ENCODE measurements at places on chromosomes 2 and 18.

DNA sequence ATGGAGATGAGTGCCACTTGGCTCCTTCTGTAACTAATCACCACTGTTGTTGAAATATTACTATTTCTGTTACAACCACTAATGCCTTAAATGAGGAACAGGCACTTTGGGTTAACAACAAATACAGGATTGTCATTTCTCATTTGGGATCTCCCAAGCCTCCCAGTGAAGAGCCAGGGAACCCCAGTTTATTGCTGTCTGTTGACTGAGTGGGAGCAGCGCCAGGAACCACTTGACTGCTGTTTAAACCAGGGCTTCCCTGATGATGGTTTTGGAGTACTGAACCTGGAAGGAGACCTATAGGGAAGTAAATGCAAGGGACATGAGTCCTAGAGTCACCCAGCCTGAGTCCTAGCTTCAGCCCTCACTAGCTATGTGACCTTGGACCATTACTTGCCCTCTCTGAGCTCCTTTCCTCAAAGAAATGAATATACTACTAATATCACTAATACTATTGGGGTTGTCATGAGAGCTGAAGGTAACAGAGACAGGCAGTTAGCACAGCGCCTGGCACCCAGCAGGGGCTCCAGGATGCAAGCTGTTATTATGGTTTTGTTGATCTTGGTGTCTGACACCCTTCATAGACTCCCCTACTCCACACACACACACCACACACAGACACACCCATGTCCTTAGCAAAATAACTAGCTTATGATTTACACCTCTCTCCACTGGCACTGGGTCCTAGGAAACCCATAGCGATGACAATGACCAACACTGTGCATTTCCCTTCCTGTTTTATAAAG, 104.2 kb upstream of the FZD7 start:
- no peak for DNase-seq

- DNase-seq = no peak
Measured at GRCh38 chr18:49064889-49065288, 114.1 kb upstream of the SMAD7 start.

- DNase-seq = no peak
Measured at GRCh38 chr2:190079160-190079559, 16.6 kb upstream of the MSTN start.

DNA sequence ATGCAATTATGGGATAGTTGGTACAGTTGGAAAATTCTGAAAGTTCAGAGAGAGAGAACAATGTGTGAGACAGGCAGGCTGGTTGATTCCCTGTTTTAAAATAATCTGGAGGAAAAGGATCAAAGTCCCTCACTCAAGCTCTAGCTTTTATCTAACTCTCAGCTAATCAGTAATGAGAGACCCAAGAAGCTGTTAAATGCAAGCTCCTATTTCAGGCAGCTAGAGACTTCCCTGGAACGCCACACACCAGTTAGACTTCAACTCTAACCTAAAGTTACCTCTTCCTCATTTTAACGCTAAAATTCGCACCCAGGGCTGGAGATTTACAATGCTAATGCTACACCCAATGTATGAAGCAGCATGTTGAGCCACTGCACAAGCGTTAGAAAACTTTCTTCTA, 243.1 kb downstream of the EN1 start:
- no peak for DNase-seq

DNA sequence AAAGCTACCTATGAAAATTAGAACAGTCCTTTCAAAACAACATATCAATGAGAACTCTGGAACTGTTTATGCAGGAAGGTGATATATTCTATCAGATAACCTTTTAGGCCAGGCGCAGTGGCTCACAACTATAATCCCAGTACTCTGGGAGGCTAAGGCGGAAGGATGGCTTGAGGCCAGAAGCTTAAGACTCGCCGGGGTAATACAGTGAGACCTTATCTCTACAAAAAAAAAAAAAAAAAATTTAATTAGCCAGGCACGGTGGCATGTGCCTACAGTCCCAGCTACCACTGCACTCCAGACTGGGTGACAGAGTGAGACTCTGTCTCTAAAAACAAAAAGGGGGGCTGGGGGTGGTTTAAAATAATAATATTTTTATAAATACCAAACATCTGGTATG, 77.9 kb downstream of the OSBPL1A start:
- no peak for DNase-seq

DNA sequence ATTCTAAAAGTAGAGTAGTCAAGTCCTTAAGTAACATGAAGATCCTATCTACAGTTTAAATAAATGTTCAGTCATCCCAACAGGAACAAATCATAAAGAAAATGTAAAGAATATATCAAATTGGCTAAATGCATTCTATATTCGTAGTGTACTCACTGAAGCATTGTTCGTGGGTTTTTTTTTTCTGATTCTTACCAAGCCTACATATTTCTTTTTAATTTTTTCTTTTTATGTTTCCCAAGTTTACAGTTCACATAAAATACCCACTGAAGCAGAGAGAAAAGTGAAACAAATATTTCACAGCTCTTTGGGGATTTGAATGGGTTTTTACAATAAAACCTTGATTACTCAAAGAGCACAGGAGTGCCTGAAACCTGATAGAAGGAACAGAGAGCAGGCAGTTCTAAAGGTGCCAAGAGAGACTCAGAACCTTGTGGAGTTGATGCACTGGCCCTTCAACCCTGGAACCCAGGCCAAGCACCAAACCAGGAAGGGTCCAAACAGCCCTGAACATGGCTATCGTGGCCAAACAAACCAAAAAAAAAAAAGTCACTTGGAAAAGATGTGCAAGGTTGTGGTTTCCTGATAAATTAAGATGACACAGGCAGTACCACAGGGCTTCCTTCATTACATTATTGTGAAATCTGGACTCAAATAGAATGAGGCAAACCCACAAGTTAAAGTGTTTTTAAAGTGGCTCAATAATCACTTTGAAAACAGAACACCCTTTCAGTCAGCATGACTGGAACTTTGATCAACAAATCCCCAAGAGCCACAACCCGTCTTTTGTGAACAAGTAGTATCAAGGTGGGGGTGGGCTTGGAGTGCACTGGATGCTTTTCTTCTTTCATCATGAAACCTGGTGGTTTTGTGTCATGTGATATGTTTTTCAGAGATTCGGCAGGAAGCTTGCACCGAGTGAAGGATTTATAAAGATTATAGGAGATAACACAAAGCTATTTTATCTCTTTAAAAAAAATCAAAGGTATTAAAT, 245.0 kb upstream of the FN1 start:
- no peak for DNase-seq

GRCh38 chr2:45191976-45192375, 182.7 kb upstream of the SIX2 start:
- DNase-seq = no peak

DNA sequence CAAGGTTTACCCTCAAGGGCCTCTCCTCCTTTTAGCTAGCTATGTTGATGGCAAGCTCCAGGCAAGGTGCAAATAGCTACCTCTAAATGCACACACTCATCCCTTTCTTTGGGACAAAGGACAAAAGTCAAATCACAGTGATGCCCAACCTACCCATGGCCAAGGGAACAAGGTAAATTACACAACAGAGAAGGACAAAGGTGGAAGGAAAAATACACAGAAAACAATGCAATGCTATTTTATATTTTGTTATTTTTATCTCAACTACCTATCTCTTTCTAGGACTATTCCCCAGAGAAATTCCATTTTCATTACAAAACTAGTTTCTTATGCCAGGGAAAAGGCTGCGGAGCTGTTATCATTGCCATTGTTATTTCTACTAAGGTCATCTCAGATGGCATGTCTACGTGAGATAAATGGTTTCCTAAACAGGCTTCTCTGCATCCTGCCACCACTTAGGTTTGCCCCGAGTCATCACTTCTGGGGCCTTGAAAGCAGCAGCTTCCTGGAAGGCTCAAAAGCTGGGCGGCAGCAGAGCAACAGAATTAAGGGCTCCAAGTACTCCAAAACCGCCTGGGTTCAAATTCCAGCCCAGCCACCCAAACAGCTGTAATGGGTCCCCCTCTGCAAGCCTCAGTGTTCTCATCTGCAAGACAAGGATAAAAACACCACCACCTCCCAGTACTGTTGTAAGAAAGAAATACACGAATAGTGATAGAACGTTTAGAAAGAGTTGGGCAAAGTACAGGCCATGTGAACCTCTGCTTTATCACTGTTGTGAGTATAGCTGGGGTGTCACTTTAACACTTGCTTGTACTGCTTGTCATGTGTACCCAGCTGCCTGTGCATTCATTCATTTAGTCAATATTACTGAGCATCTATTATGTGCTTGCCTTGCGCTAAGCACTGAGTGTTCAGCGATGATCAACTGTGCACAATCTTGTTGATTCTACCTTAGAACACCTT, 20.9 kb downstream of the BCL2 start:
- DNase-seq = no peak

Measured in activated gamma-delta T cell (primary cell).